ENCODE measurements at places on chromosomes 12 and 14.

- DNase-seq = no peak
These were observed 212.0 kb downstream of the CACNA1C start for GRCh38 chr12:2264651-2265232.

DNA sequence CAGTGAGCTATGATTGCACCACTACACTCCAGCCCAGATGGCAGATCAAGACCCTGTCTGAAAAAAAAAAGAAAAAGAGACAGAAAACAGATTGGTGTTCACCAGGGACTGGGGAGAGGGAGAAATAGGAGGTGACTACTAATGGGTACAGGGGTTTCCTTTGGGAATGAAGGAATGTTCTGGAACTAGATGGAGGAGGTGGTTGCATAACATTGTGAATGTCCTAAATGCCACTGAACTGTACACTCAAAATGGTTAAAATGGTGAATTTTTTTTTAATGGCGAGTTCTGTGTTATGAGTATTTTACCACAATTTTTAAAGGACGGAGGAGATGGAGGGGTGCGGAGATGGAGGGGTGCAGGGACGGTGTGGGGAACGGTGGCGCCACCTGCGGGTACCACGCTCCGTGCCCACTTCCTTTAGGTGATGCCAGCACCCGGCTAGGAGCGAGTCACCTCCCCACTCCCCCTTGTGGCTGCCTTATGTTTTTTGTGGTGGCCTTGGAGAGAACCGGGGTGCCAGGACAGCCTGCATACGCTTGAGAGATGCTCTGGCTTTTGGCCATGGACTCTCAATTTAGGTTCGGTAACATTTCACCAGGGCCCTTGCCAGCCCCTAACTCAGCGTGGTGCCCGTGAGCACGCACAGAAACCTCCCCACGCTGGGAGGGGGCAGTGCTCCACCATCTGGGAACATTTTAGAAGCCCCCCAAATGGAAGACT is 16.1 kb downstream of the UBC start:
- peak; percentile 18 for DNase-seq

GRCh38 chr12:72272091-72272661 is at the start of gene TRHDE:
Gene TRHDE, plus strand, starts transcription at chr12:72272370. Its CDS starts 274 bp downstream, at chr12:72272644.
- no peak for DNase-seq

DNA sequence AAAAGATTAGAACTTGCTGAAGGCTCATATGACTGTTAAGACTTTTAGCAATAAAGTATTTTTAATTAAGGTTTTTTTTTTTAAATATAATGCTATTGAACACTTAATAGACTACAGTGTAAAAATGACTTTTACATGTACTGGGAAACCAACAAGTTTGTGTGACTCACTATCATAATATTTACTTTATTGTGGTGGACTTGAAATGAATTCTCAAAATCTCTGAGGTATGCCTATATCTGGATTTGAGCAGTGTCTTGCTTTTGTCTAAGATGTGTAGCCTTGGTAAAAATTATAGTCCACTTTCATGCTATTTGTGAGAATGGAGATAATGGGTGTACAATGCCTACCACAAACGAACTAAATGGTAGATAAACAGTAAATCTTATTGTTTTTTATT is 33.9 kb upstream of the NAV3 start:
- no peak for DNase-seq

GRCh38 chr12:52890417-52890816 is 14.5 kb downstream of the KRT8 start:
- no peak for DNase-seq

GRCh38 chr12:116876151-116876869 is 4.9 kb downstream of the HRK start:
- no peak for DNase-seq

DNA sequence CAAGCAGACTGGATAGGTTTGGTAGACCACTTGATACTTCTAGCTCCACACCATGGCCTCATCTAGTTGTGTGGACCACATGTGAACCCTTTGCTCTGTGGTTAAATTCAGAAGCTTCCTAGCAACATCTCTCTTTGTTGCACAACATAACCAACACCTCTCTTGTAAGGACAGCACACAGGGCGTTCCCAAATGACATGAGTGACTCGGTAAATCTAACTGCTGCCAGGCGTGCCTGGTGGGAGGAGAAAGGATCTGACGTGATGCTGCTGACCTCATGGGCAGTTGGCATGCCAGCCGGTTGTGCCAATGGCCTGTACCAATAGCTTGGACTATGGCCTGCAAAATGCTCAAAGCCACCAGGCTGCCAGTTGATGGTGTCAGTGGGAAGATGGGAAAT is 93.8 kb downstream of the CPSF2 start:
- no peak for DNase-seq

GRCh38 chr12:467591-467990 is 7.9 kb downstream of the B4GALNT3 start:
- no peak for DNase-seq

- no peak for DNase-seq
These were observed 24.0 kb downstream of the CCDC85C start for GRCh38 chr14:99579903-99580571.

DNA sequence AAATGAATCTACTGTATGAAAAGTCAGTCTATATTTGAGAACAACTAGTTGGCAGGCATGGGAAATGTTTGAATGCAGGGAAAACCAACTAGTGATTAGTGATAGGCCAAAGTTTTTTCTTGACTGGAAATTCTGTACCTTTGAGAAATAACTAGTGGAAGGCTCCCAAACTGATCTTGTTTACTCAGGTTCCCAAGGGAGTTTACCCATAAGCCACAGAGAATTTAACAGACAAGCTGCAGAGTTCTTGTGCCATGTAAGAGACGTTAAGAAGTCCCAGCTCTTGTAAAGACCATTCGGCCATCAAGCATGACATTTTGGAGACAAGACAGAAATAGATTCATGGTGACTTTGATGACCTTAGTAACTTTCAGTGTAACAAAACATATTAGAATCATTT is 1882.8 kb upstream of the SEL1L start:
- no peak for DNase-seq

GRCh38 chr12:6840761-6841515 is at the start of gene GNB3:
Gene GNB3, plus strand, starts transcription at chr12:6840925. Its CDS starts 363 bp downstream, at chr12:6841288.
- no peak for DNase-seq

DNA sequence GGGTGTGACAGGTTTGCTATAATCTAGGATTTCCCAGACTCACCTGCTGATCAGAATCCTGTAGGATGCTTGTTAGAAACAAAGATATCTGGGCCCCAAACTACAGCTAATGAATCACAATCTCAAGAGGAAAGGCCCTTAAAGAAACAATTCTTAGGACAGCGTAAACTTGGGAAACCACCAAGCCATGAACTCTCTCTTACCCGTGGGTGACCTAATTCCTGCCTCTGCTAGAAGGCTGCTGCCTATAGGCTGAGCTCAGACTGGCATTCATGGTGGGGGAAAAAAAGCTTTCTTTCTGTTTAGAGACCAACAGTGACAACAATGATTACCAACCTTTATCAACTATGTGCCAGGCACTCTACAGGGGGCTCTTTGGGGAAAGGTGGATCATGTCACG is 213.9 kb upstream of the FKBP4 start:
- DNase-seq = no peak

DNA sequence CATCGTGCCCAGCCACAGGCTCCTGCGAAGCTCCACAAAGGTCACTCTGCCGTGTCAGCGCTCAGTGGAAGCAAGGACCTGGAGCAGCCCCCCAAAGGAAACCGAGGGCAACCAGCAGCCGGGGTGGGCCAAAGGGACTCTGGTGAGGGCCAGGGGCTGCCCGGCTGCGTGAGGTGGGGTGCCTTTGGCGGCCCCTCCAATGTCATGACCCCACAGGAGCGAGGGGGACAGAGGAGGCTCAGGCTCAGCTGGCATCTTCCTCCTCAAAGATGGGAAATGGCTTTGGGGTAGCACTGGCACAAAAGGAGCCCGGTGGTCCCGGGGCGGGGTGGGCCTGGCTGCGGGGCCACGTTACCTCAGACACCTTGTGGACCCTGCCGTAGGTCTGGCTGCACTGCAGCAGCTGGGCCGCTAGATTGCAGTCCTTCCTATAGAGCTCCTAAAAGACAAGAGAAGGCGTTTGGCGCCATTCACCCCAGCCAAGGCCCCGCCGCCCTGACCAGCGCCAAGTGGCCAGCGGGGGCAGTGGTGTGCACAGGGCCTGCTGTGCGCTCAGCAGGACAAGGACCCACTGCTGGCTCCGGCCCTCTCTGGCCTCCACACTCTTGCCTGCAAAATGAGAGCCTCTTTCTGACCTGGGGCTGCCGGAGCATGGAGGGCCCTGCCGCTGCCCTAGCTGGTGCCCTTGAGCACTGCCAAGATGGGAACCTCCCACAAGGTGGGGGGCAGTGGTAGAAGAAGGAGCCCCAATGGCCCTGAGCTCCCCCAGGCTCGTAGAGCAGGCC is 46.9 kb downstream of the BEGAIN start:
- DNase-seq = no peak

DNA sequence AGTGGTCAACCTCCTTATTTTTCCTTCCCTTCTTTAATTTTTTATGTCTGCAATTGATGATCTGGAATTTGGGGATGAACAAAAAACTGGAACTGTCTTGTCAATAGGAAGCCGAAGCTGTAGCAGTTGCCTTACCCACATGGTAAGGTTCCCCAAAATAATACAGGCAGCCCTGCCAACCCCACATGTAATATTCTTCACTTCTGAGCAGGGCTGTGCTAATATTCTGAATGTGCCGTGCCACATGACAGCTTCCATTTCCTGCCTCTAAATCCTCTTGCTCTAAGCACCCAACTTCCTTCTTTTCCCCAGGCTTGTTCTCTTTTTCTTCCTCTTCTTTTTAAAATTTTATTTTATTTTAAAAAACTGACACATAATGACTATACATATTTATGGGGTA is 39.6 kb downstream of the GPATCH2L start:
- DNase-seq = no peak

DNA sequence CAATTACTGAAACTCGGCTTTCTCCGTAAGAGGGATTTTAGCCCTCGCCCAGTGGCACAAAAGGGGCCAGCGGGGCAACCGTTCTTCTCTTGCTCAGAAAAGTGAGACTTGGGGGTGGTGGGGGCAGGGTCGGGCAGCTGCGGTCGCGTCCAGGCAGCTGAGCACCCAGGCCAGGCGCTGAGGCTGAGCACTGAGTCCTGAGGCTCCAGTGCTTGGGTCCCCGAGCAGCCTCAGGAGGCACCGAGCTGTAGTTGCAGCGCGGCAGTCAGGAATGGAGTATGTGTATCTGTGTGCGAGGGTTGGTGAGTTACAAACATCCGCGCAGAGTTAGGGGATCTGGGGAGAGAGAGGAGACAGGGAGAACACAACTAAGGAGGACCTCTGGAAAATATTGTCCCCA is 4.1 kb upstream of the HOXC6 start:
- no peak for DNase-seq

GRCh38 chr14:104390221-104390931 is 189.2 kb upstream of the C14orf180 start:
- no peak for DNase-seq

DNA sequence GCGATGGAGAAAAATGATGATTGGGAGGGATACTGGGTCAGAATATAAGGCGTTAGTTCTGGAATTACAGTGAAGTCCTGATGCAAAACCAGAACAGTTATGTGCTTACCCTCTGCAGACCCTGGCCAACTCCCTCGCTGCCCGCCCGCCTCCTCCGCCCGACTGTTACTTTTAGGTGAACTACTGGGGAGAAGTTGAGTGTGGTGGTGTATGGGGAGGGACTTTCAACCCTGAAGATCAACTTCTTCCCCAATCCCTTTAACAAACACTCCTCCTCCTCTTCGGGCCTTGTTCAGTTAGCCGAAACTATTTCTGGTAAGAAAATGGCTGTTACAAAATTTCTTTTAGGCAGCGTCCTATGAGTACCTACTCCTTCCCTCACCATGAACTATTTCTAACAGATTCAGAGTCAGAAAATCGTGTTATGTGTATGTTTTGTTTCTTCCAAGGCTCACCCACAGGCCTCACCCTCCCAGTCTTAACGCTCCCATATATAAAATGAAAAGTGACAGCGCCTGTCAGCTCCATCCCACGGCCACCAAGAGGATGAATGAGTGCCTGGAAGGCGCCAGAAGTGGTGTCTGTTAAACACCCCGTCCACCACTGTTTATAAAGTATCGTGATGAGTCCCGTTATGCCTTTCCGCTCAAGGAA is 1.3 kb downstream of the FBXO33 start:
- no peak for DNase-seq

DNA sequence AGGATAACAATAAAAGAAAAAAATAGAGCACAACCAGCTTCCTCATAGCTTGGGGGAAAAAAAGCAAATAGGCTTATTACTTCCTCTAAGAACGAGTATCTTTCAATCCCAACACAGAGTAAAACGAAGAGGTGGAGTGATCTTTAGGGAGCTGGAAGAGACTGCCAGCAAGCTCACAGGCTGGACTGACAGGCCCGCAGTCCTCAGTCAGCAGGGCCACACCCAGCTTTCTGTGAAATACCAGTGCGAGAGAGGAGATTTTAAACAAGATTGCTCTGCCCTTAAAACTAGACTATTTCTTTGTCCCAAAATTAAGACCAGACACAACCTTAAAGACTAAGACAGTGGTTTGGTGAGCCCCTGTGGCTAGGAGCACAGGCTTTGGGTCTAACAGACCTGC is 32.9 kb downstream of the SETD3 start:
- no peak for DNase-seq

DNA sequence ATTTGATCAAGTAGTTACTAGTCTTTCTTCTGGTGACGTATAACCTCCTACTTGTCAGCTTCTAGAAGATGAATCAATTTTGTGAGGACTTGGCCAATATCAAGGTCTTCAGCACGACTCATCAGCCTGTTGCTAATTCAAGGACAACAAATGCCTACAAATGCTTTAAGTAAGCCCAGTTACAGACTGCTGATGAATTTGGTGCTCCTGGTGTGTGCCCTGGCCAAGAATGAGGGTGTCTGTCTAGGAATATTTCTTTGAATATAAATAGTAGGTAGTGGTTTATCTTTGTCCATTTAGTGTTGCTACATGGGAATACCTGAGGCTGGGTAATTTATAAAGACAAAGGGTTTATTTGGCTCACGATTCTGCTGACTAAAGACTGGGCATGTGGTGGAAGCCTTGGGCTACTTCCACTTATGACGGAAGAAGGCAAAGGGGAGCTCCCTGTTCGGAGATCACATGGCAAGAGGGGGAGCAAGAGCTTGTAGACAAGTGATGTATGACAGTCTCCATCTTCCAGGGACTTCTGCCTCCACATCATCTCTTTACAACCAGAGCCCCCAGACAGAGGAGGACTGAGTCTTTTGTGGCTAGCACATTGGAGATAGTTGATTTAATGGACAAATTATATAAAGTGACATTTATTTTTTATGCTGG is 180.2 kb downstream of the CRADD start:
- DNase-seq = no peak

Data from NCI-H2081 treated with DMSO at 0.1 percent for 48 hours (cell line).